Vein endothelial cell (primary cell): ENCODE measurements at places on chromosomes 11 and 22. TPM values are rescaled to one million over a fixed set of nuclear protein-coding genes. Genes with fewer than 3 reads are reported as not detected.

HBG1 gene
- not detected in 2 replicates for total RNA-seq

KCNJ1 gene
- 0.33 TPM in 1 of 2 replicates, not detected in the other for total RNA-seq

KCTD14 gene
- 0.48 and 1.3 TPM in 2 replicates for total RNA-seq

TMPRSS13 gene
- total RNA-seq, result not detected in 2 replicates

PDGFD gene
- total RNA-seq, result 9.5 and 21.9 TPM in 2 replicates

RAB38 gene
- 2.0 and 5.2 TPM in 2 replicates for total RNA-seq

MEI1 gene
- total RNA-seq, result 0.96 and 2.6 TPM in 2 replicates

C11orf65 gene
- total RNA-seq, result 0.10 and 0.33 TPM in 2 replicates

MAFF gene
- 63.4 and 69.2 TPM in 2 replicates for total RNA-seq

UPK3A gene
- not detected in 2 replicates for total RNA-seq

MED19 gene
- total RNA-seq, result 18.2 and 23.5 TPM in 2 replicates

TRIOBP gene
- total RNA-seq, result 107 and 129 TPM in 2 replicates

KRTAP5-1 gene
- not detected in 2 replicates for total RNA-seq

GAS2L1 gene
- 27.2 and 38.2 TPM in 2 replicates for total RNA-seq

TEX12 gene
- 0.29 and 0.65 TPM in 2 replicates for total RNA-seq
